ENCODE measurements at places on chromosomes 5 and 9.

GRCh38 chr5:172110921-172111851, 76.8 kb downstream of the STK10 start:
- DNase-seq, result peak; percentile 38

GRCh38 chr9:94922691-94923107, 196.2 kb downstream of the AOPEP start:
- DNase-seq, result no peak

DNA sequence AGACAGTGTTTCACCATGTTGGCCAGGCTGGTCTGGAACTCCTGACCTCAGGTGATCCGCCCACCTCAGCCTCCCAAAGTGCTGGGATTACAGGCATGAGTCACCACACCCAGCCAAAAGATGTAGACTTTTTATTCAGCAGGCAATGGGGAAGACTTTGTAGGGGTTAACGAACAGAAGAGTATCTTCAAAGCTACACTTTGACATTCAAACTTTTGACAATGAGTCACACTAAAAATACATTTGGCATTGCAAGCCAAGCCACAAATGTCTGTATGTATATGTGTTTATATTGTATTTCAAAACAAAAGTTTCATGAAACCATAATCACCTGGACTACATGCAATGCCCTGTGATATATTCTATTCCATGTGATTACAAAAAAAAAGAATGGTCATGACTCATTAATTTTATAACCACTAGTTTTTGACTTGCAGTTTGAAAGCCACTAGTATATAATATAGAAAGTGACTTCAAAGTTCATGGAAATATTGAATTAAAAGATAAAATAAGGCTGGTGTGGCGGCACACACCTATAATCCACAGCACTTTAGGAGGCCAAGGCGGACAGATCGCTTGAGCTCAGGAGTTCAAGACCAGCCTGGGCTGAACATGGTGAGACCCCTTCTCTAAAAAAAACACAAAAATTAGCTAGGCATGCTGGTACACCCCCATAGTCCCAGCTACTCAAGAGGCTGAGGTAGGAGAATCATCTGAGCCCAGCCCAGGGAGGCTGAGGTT, 8.3 kb downstream of the DIMT1 start:
- DNase-seq, result no peak

- no peak for DNase-seq
Observed at GRCh38 chr9:20837166-20837565, 153.1 kb downstream of the FOCAD start.

DNA sequence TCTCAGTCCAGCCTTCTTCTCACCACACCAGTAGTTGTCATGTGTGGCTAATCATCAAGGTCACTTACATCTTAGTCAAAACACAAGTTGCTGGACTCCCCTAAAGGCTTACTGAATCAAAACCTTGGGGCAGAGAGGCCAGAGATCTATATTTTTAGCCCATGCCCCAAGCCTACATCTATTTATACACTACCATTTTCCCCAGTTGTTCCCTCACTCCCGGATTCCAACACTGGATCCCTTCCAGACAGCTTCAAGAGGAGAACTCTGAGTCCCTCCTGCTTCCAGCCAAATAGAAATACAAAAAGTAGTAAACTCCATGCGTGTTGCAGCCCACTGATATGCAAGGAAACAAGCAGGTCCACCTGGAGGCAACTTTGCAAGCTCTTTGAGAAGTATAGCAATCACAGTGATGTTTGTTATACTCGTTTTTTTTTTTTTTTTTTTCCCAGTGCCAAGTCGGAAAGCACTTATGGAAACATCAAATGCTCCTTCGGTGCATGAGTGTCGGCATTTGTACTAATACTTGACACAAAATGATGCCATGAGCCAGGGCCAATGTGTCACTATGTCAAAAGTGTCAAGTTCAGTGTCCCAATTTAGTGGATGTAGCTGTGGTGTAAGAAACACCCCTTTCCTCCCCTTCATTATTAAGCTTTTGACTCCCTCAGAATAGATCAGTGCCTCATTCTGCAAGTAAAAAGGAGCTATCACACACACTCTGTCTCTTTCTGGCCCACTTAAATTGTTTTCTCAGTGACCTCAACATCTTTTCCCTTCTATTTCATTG, 594.2 kb upstream of the SGCD start:
- no peak for DNase-seq

DNA sequence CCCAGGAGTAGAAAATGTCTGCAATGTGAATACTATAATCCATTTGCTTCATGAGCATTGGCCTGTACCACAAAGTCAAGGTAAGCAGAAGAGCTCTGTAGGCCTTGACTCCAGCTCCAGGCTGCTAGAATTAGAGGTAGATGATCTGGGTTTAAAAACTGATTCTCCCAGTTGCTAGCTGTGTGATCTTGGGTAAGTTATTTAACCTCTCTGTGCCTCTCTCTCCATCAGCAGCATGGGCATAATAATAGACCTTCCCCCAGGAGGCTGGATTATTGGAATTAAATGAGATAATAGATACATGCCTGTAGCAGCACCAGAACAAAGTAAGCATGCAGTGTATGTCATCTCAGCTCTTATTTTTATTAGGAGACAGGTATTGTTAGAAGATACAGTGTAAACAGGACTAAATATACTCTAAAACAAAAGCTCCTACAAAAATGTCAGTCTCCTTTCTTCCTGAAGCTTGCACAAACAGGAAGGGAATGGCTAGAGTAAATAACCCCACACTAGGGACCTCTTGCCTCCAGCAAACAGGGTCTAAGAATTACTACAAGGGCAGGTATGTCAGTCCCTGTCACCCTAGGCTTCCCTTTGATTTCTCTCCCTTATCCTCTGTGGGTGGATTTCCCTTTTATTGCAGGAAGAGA, 57.5 kb downstream of the PSAT1 start:
- DNase-seq, result no peak

DNA sequence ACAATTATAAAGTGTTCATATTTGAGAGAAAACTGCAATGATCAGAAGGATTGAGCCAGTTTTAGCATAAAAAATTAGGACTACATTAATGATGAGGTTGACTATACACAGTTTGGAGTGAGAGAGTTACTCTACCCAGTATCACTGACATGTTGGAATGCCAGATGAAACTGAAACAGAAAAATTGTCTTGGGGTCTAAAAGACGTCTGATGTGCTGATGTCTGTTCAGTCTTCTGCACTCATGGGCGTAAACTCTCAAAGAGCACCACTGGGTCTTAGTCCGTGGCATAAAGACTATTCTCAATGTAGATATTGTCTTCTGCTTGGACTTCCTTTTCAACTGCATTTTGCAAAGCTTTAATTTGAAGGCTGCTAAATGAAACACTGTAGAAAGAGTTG, 29.5 kb downstream of the HAVCR1 start:
- no peak for DNase-seq

DNA sequence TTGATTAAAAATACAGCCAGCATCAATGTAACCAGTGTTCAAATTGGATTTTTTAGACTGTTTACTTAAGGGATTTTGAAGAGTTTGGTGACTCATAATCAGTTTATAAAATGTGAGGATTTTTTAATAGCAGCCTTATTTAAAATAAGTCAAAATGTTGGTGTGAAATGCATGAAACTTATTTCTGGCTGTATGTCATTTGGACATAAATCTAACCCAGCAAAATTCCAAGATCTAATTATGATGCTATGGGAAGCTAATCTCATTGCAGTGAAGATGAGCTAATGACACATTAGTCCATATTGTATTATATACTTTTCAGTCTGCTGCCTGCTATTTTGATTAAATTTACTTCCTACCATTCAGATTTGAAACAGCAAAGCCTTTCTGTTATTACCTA, 140.3 kb downstream of the AOPEP start:
- DNase-seq, result no peak

DNA sequence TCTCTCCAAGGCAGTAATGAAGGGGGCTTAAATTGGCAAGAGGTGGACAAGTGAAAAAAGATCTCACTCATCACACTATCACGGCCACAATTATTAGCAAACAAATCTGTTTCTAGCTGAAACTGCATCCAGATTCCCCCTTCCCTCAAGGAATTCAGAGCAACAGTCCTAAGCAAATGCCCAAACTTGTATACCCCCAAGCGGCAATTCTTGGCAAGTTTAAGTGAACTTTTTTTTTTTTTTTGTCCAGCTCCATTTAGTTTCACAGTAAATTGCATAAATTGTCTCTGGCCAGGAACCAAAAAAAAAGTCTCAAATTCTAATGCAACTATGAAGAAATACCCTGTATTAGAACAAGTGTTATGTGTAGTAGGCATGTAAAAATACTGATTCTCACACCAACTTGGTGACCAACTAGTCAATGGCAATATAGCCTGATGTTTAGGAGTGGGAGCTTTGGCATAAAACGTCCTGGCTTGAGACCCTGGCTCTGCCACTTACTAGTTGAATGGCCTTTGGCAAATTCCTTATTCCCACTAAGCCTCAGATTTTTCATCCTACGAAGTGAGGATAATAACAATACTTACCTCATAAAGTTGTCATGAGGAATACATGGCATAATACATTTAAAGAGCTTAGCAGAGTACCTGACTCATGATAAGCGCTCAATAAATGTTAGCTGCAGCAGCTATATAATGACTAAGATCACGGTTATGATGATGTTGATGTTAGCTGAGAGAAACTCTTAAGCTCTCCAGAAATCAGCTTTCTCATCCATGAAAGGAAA, 193.2 kb downstream of the ADAMTSL1 start:
- DNase-seq, result no peak

DNA sequence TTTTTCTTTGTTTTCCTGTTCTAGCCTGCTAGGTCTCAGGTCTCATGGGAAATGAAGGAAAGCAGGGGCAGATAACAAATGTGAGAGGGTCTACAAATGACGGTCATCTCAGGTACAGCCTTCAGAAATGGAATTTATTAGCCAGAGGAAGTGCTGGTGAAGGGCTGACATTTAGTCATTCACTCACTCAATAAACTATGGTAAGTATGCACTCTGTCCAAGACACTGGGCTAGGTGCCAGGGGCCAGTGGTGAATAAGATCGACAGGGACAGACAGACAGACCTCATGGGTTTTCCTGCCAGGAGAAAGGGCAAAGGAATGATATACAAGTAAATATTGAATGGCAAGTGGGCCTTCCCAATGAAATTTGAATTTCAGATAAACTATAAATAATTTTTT, 6.3 kb downstream of the PDE6A start:
- DNase-seq, result no peak

DNA sequence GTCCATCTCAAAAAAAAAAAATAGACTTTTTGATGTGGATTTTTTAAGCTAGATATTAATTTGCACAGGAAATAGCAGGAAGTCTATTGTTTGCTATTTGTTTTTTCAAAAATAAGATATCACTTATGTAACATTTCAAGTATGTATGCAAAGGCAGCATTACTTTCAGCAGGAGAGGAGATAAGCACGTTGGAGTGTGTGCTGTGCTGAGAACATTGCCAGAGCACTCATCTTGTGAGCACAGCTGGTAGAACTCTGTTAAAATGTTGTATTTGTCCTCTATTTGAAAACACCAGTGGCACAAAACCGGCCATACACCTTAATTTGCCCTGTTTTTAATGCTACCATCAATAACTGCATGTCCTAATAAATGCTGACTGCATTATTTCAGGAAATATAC, 1061.9 kb upstream of the CDH18 start:
- DNase-seq, result no peak

GRCh38 chr9:24293386-24293785, 252.3 kb downstream of the IZUMO3 start:
- no peak for DNase-seq

GRCh38 chr9:3968891-3969290, 331.0 kb downstream of the GLIS3 start:
- no peak for DNase-seq
